ENCODE measurements at places on chromosomes 7 and 10. TPM values are rescaled to one million over a fixed set of nuclear protein-coding genes. Genes with fewer than 3 reads are reported as not detected.

ITIH5 gene
- total RNA-seq, result 0.84 TPM

GRCh38 chr7:28064437-28064836 lies 116.2 kb downstream of the JAZF1 start:
- no peak for DNase-seq

- DNase-seq, result no peak
Observed at GRCh38 chr10:80371467-80371866, 14.9 kb downstream of the DYDC2 start.

- no peak for DNase-seq
Observed at GRCh38 chr7:73827567-73828106, 3.2 kb upstream of the CLDN4 start.

DNA sequence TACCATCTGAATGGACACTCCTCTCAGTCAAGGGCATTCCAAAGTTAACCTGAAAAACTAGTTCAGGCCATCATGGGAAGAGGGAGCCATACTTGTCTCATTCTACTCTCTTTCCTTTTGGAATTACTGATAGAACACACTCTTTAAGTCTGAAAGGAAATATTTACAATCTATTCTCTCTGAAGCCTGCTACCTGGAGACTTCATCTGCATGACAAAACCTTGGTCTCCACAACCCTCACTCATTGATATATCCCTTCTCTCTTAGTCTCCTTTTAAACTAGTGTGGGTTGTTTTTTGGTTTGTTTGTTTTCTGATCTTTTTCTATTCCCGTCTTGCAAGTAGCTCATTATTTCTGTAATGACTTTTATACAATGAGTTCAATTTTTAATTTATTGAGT lies 169.5 kb downstream of the C1GALT1 start:
- no peak for DNase-seq

DNA sequence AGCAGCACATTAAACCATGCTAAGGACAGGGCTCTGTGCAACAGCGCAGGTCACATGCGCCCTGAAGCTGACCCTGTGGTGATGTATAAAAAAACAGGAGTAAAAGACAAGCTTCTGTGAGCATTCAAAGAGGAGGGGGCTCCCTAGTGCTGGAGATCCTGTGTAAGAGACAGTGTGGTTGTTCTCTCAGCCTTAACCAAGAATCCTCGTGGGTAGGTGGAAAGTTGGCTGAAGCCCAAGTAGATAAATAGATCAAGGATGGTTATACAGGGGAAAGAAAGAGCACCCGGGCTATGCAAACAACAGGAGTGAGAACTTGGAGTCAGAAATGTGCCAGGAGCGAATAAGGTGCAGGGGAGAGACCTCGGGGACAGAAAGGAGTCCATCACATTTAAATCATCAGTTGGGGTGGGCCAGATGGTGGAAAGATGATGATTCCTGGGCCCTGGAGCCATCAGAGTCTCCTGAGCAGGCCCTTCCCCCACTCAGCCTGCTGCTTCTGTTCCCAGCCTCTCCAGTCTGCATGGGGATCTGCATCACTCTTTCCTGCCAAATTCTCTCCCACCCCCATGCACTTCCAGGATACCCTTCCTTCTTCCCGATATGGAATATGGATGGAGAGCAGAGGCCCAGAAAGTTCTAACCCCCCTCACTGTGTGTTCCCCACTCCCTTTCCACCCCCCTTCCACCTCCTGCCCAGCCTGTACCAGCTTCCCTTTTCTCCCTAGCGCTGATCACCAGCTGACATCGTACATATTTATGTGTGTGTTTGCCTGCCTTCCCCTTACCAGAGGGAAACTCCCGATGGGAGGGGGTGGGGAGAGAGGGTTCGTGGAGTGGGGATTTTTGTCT lies 78.1 kb upstream of the PRR15 start:
- no peak for DNase-seq

DNA sequence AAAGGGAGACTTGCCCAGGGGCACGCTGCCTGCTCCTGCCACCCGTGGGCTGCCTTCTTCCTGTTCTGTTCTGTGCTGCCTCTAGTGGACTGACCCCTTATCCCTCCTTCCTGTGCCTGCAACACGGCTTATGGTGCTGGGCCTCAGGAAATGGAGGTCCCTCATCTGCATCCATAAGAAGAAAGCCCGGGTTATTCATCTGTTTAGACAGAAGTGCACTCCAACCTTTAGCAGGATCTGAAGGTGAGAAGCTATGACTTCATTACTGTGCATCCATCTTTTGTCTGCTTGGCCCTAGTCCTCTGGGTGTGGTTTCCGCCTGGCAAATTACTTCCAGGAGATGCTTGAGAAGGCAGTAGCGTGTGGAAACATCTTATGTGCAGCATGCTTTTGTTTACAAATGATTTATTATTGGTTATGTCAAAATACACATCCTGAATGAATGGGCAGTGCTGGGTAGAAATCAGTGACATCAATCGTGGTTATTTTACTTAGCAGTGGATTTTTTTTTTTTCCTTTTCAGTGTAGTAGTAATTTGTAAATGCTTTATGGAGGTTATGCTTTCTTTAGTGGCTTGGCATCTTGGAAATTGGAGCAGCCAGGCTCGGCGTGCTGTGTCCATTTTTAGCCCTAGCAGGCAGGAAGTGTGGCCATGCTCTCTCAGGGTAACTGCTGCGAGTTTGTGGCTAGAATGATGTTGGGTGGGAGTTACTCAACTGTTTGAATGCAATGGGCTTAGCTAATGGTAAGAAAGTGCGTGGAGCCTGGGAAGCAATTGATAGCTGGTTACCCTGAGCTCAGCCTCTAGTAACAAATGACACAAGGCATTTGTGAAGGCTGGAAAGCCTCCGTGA lies 12.7 kb downstream of the PTPRE start:
- no peak for DNase-seq

GRCh38 chr10:79153745-79154144 lies 85.0 kb downstream of the ZMIZ1 start:
- no peak for DNase-seq

GRCh38 chr10:103803941-103804340 lies 51.4 kb downstream of the SH3PXD2A start:
- DNase-seq, result no peak

DNA sequence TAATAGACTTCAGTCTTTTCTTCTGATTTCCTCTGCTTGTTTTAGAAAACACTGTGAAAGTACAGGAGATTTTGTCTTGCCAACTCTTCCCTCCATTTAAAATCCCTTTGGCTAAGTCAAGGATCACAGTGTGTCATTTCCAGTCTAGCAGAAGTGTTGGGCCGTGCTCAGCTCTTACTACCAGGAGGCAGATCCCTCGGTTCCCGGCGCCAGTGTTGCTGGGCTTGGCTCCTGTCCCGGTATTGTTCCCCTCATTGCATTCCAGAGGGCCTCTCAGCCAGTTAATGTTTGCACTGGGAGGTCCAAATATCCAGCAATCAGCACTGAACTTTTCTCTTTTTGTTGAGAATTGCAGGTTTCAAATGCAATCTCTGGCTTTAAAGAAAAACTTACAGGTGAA lies 612.1 kb upstream of the MGMT start:
- DNase-seq, result peak; percentile 76

- DNase-seq, result peak; percentile 75
Observed at GRCh38 chr10:102644066-102644645, at the start of gene TRIM8. TSS of gene TRIM8 (plus strand) at chr10:102644479. CDS start at chr10:102644618, 139 bp downstream.

TMEM270 gene
- not detected for total RNA-seq

CDC14C gene
- total RNA-seq, result 0.54 TPM

GRCh38 chr10:4183761-4184261 lies 398.8 kb upstream of the KLF6 start:
- DNase-seq, result no peak

- no peak for DNase-seq
Observed at GRCh38 chr10:25129592-25129991, 45.2 kb upstream of the GPR158 start.

- DNase-seq, result peak; percentile 60
Observed at GRCh38 chr7:80428161-80429054, 83.5 kb downstream of the GNAT3 start.

GDF2 gene
- 0.19 TPM for total RNA-seq

DNA sequence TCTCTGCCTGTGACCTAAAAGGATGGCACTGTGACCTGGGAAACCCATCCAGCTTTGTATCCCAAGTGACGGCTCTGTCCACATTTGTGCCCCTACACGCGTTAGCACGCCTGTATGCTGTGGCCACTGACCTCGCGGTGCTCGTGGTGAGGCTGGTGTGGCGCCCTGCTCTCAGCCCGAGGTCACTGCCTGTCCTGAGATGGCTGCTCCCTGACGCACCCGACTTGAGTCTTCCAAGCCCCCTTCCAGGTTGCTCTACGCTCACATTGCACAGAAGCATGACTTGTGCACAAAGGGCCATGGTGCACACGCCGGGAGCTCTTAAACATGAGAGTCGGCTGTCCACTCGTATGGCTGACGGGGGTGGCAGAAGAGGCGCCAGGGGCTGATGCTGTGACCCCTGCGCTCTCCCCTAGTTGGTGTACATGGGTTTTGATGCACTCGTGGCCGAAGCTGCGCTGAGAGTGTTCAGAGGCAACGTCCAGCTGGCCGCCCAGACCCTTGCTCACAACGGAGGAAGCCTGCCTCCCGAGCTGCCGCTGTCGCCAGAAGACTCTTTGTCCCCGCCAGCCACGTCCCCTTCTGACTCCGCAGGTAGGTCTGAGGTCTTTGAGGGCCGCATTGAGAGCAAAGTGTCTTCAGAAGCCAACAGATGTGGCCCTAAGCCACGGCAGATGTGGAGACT lies 33.5 kb downstream of the WDR86 start:
- DNase-seq, result no peak

DNA sequence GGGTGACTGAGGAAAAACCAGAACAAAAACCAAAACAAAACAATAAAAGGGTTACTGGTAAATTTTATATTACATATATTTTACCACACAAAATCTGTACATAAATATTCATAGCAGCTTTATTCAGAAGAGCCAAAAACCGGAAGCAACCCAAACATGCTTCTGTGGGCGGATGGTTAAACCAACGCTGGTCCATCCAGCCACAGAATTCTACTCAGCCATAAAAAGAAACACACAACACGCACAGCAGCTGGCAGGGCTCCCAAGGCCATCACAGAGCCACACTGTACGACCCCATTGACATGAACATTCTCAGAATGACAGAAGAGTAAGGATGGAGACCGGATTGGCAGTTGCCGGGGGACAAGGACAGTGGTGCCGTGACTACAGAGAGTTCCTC lies 83.6 kb downstream of the PROSER2 start:
- DNase-seq, result no peak

- DNase-seq, result no peak
Observed at GRCh38 chr10:62175251-62175650, 93.4 kb downstream of the RTKN2 start.

DNA sequence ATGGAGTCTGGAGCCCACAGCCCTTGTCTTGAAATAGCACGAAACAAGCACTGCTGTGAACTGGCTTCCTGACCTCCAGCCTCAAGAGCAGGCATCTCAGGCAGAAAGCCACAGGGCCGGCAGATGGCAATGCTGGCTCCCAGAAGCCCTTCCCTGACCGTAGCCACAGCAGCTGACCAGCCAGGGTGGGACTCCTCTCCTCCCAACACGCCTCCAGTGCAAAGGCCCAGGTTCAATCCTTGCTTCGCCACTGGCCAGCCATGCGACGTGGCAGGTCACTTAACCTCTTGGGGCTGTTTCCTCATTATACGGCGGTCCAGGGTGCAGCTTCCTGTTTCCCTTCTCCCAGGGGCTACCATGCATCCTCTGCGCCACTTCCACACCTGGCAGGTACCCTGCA lies 12.8 kb downstream of the PRKAG2 start:
- DNase-seq, result no peak

- no peak for DNase-seq
Observed at GRCh38 chr10:22308390-22308789, 7.8 kb upstream of the COMMD3 start.

DNA sequence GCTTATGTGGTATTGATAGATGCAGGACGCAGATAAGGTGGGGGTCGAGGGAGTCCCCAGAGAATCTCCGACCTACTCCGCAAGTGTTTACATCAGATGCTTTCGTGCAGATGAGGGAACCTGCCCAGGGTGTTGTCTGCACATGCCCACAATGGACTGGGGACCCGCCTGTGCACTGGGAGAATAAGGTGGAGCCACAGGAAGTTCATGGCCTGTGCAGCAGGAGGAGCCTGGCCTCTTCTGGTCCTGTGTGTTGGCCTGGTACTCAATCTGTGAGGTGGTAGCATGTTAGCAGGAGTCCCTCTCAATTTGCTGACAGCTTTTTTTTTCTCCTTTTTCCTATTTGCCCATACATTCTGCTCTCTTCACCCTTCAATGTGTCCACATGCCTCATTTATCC lies 54.1 kb upstream of the AKR1C1 start:
- DNase-seq, result no peak

GRCh38 chr7:45867471-45867870 lies 5.4 kb downstream of the CCDC201 start:
- no peak for DNase-seq

- DNase-seq, result no peak
Observed at GRCh38 chr10:79982861-79983260, 34.0 kb upstream of the SFTPD start.

DNA sequence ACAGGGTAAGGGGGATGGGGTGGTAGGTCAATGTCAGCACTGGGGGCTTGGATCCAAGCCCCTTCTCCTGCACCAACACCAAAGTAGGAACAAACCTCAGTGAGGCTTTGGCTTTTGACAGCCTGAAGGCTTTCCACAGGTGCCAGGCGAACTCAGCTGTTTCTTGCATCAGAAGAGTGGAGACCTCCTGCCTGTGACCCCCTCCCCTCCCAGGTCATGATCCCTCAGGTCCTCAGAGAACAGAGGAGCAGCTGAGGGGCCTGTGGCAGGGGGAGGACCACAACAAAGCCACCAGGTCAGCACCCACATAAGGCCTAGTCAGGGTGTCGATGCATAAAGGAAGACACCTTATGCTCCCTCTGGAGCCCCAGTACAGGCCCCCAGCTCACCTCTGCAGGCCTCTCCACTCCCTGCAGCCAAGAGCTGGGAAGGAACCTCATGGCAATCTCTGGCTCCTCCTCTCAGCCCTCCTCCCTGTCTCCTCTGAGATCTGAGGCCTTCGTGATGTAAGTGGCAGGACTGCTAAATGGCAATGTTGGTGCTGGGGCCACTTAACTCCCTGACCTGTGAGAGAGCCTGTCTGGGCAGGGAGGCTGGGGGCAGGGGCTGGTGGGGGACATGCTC lies 19.1 kb upstream of the PRRT4 start:
- DNase-seq, result no peak

METTL27 gene
- 12.0 TPM for total RNA-seq

GRCh38 chr10:103678178-103678526 lies 177.2 kb downstream of the SH3PXD2A start:
- DNase-seq, result peak; percentile 55

DNA sequence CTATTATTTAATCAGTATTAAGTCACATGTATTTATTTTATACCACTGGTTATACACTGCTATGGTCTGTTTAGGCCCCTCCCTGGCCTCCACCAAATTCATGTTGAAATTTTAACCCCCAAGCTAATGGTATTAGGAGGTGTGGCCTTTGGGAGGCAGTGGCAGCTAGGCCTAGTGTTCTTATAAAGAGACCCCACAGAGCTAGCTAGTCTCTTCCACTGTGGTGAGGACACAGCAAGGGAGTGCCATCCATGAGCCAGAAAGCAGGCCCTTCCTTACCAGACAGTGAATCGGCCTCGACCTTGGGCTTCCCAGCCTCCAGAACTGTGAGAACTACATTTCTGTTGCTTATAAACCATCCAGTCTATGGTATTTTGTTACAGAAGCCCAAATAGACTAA lies 28.7 kb downstream of the RBM48 start:
- no peak for DNase-seq

GRCh38 chr7:157412491-157413180 lies 75.8 kb downstream of the DNAJB6 start:
- no peak for DNase-seq

GRCh38 chr7:41992881-41993867 lies 243.8 kb downstream of the GLI3 start:
- no peak for DNase-seq
